Activated CD4-positive, alpha-beta T cell treated with anti-CD3 and anti-CD28 coated beads, Interleukin-2, Interleukin-4, amounts not matched to agents 100 ng/mL and 50 ng/mL, durations not matched to agents 16 hours and 8 hours (primary cell): ENCODE measurements at places on chromosomes 11 and 22.

GRCh38 chr11:118008271-118008911, 22.2 kb downstream of the IL10RA start:
- DNase-seq: no peak

- DNase-seq: no peak
Observed at GRCh38 chr11:24623121-24623520, 126.3 kb downstream of the LUZP2 start.

DNA sequence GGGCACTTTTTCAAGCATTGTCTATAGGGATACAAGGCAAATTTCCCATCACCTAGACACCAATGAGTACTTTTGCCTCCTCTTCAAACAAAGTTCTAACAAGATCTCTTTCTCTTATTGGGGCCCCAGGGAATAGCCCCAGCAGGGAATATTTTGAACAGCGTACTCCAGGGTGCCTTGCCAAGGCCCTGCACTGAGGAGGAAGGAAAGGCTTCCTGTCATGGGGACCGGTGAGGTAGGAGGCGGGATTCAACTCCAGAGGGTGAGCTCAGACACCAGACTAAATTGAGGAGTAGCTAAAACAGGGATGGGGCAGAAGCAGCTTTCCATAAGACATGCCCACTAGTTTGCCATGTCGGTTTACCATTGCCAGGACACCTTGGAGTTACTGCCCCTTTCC, 28.0 kb upstream of the OR56B4 start:
- no peak for DNase-seq

- no peak for DNase-seq
Observed at GRCh38 chr22:45895436-45896152, 81.4 kb downstream of the WNT7B start.

DNA sequence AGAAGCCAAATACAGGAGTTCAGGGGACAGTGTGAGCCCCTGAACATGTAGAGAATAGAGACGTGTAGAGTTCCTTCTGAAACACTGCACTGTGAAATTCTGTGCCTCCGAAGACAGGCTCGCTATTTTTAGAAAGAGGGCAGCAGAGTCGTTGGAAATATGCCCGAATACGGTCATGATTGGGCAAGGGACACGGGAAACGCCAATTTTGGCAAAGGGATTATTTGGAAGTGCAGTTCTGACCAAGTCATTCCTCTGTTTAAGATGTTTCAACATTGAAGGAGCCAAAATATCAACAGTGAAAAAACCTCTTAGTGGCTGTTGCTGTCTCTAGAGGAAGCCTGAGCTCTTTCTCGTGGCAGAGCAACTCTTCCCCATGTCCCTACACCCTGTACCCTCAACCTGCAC, 9.5 kb upstream of the CBX6 start:
- no peak for DNase-seq

GRCh38 chr11:72759468-72759985, 7.3 kb upstream of the ARAP1 start:
- no peak for DNase-seq

DNA sequence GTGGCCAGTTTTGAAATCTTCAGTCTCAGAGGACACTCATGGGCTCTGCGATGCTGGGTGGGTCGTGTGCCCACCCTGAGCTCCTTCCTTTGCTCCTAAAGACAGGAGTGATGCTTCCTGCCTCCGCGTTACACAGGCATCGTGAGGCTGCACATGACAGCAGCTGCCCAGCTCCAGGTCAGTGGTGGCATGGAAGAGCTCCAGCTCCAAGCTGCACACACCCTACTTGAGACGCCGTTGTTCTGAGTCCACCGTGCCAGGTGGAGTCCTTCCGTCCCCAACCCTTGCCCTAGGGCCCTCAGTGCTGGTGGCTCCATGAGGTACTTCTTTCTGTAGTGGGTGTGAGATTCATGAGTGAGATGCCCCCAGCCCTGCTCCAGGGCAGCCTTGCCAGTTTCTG, 794.1 kb downstream of the BRD1 start:
- DNase-seq: no peak

- no peak for DNase-seq
Observed at GRCh38 chr11:91998481-91998880, 226.1 kb upstream of the FAT3 start.

- DNase-seq: no peak
Observed at GRCh38 chr11:74057249-74058151, 48.6 kb upstream of the UCP3 start.

DNA sequence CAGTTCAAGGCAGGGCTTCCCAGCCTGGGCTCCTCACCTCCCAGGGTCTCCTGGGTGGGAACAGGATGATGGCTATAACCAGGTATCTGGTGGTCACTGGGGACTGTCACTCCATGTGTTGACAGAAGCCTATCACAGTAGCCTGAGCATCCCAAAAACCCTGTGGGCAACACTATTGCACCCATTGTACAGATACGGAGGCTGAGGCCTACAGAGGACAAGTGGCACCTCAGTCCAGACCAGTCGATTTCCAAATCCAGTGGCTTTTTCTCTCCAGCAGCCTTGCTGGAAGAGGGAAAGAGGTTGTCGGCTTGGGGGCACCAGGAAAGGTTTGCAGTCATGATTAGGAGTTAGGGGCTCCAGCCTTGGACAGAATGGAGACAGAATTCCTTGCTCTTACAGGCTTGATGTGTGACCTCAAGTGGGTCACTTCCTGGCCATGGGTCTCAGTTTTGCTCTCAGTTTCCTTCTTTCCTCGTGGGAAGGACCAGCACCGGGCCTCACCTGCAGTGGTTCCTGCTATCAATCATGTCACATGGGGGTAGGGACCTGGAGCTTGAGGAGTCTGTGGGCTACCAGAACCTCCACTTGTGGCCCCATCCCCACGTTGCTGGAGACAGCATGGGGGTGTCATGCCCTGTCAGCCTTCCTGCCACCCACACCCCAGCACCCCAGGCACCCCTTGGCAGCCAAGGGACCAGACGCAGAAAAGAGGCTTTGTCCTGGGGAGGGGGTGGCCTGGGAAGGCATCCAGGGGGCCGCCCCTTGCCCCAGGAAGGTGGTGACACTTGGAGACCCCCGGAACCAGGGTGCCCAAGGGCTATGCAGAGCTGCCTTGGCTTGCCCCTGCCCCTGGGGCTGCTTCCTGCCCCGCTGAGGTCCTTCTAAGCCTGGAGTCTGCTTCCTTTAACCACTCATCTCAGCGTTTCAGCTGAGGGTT, 2.1 kb downstream of the EMID1 start:
- no peak for DNase-seq

DNA sequence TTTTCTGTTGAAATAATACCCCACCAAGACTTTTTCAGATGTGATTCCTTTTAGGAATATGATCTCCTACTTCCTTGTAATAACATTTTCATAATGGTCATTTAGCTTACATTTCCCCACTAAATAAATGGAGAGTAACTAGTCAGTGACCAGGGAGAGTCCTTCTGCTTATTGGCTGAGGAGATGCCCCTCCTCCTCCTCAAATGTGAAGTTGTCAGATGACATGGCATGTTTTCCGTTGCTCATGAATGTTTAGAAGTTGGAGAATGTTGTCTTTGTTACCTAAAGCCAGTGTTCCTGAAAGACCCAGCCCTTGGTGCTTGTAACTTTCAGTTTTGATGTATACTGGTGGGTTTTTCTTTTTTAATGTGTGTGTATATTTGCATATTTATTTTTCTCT, 38.2 kb downstream of the CSRP3 start:
- no peak for DNase-seq

GRCh38 chr11:82960779-82961143, 59.2 kb downstream of the DDIAS start:
- DNase-seq: no peak

- DNase-seq: peak; percentile 55
Observed at GRCh38 chr22:32796865-32797573, 4.5 kb upstream of the TIMP3 start.
